ENCODE measurements at places on chromosomes 4 and X. TPM values are rescaled to one million over a fixed set of nuclear protein-coding genes. Genes with fewer than 3 reads are reported as not detected.

BEND4 gene
- total RNA-seq = 5.0 TPM

STATH gene
- total RNA-seq = not detected

RAP2C gene
- total RNA-seq = 25.2 TPM

MND1 gene
- total RNA-seq = 6.6 TPM

GAGE12J gene
- total RNA-seq = not detected

F8A1 gene
- 0.69 TPM for total RNA-seq

GAGE12E gene
- not detected for total RNA-seq

RHOXF1 gene
- total RNA-seq = 0.50 TPM

DNA sequence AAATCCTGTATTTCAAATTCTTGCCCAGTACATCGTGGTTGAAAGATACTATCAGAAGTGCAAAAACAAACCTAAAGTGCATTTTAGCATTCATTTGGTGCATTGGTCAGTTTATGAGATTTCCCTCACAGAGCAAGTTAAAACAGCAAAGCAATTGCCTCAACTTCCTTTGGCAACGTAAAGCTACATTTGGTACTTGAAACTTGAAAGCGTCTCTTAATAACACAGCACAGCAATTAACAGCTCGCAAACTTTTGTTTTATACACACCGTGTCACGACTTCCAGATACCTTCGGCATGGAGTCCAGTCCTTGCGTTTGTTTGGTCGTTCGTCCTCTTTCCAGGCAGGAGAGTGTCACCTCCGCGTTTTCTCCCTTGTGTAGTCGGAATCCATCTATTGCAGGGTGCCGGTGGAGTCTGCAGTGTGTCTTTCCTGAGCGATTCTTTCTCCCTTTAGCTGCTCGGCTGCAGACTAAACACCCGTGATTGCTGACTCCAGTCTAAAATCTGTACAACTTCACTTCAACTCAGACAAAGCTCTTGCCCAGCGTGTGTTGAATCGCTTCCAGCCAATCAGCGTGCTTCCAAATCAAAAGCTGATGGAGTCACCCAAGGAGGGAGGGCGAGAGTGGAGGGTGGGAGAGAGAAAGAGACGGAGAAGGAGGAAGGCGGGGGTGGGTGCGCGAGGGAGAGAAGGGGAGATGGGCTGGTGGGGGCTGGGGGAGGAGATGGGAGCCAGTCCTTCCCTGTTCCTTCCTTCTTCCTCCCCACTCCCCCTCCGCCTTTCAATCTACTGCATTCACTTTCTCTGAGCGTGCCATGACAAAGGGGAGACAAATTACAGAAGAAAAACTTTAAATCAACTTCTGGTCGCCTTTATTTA is at the start of gene PCDH18:
Gene PCDH18 (minus strand): TSS at position 509 of the 883 bp plus-strand sequence. CDS start 406 bp downstream, at position 103.
- peak within 1 kb of the TSS; percentile 93 for H3K27ac ChIP-seq
- no peaks in the 10 kb centered on the region for H3K36me3 ChIP-seq
- peak within 1 kb of the TSS; percentile 89 for H3K4me3 ChIP-seq
- DNase-seq = peak; percentile 92
- H3K4me1 ChIP-seq = no peaks in the 10 kb centered on the region

DNA sequence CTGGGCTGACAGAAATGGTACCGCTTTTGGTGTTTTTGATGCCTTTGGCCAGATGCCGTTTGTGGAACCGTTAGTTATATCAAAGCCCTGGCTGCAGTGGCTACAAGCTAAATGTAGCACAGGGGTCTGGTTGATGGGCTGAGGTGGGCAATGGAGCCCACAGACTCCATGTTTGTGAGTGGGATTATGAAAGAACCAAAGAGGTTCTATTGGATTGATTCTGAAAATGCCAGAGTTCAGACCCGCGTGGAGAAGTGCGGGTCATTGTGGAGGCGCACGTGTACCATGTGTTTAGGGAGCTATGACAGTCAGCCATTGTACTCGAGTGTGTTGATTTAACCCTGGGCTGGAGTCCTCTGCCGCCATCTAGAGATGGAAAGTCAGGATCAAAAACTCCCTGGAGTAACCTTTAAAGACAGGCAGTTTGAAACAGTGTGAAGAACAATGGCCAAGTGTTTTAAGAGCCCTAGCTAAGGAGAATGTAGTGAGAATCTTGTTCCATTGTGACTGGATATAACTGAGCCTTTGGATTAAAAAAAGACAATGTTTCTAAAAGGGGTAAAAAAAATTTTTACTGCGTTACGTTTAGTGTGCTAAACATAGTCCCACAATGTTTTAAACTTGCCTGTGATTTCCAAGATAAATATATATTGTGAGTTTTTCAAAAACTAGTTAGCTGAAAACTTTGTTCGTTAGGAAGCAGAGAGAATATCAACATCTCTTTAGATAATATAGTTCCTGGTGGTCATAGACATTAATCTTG is 12.7 kb downstream of the ART3 start:
- H3K4me1 ChIP-seq = peaks cover 6% of the 10 kb centered on the region
- DNase-seq = peak; percentile 30
- no peak overlapping the region for H3K27ac ChIP-seq
- no peaks in the 10 kb centered on the region for H3K36me3 ChIP-seq
- H3K27me3 ChIP-seq = no peaks in the 10 kb centered on the region

DNA sequence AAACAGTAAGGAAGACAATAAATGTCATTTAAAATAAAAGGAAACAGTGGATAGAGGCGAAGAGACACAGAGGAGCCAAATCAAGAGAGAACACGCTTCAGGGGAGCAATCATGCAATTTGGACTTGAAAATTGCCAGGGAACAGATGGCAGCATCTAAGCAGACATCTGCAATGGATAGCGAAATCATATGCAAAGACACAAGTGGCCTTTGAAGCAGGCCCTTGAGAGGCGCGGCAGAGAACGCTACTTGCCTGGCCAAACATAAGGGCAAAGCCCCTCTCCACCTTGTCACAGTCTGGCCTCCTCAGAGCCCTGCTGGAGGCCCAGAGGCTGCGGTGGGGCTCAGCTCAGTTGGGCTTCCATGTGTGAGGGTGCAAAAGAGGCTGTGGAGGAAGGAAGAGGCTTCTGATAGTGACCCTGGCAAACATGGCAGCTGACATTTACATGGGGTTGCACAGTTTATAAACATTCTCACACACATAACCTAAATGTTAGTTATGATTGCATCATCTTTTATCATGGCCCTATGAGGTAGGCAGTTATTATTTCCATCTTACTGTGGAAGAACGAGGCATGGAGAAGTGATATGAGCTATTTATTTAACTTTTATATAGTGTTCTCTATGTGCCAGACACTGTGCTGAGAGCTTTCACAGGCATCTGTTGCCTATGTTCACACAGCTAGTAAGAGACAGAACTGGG is 18.3 kb downstream of the ADGRG4 start:
- H3K27ac ChIP-seq = no peak overlapping the region
- H3K36me3 ChIP-seq = no peaks in the 10 kb centered on the region
- no peaks in the 10 kb centered on the region for H3K27me3 ChIP-seq
- no peaks in the 10 kb centered on the region for H3K4me1 ChIP-seq
- no peak for DNase-seq

DNA sequence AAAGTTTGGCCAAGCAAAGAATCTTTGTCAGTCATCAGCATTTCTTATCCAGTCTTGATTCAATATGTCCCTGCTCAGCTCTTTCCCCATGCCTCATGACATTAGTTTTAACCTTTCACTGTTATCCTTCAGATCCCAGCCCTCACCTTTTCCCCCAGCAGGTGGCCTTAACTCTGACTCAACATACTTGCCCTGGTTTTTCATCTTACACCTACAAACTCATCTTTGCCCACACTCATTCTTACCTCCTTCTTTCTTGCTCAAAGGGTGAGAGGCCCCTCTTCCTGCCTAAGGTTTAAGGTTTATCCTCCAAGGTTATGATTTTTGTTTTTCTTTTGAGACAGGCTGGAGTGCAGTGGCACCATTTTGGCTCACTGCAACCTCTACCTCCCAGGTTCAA is 10.6 kb upstream of the ANXA5 start:
- no peak for DNase-seq
- no peaks in the 10 kb centered on the region for H3K36me3 ChIP-seq
- no peak overlapping the region for H3K4me3 ChIP-seq
- H3K27ac ChIP-seq = no peak overlapping the region
- H3K27me3 ChIP-seq = no peaks in the 10 kb centered on the region

DNA sequence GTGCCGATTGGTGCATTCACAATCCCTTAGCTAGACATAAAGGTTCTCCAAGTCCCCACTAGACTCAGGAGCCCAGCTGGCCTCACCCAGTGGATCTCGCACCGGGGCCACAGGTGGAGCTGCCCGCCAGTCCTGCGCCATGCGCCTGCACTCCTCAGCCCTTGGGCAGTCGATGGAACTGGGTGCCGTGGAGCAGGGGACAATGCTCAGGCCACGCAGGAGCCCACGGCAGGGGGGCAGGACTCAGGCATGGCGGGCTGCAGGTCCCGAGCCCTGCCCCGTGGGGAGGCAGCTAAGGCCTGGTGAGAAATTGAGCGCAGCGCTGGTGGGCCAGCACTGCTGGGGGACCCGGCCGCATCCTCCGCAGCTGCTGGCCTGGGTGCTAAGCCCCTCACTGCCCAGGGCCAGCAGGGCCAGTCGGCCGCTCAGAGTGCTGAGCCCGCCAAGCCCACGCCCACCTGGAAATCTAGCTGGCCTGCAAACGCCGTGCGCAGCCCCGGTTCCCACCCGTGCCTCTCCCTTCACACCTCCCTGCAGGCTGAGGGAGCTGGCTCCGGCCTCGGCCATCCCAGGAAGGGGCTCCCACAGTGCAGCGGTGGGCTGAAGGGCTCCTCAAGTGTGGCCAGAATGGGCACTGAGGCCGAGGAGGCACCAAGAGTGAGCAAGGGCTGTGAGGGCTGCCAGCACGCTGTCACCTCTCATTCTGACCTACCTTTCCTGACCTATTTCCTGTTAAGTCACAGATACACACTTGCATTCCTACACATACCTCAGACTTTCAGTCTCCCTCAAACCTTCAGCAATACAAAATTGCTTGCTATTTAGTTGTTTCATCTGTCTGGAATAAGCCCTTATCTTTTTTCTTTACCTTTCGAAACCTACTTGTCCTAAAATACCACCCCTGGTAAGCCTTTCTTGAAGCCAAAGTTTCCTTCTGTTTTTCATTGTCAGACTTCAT is 20.7 kb downstream of the UBE2K start:
- no peaks in the 10 kb centered on the region for H3K27me3 ChIP-seq
- no peak for DNase-seq
- no peak overlapping the region for H3K27ac ChIP-seq
- H3K4me3 ChIP-seq = no peak overlapping the region
- H3K36me3 ChIP-seq = peaks cover 14% of the 10 kb centered on the region

GRCh38 chrX:110051559-110051958 is 48.6 kb downstream of the TMEM164 start:
- no peak overlapping the region for H3K4me3 ChIP-seq
- no peaks in the 10 kb centered on the region for H3K36me3 ChIP-seq
- no peak overlapping the region for H3K27ac ChIP-seq
- H3K27me3 ChIP-seq = no peaks in the 10 kb centered on the region
- H3K4me1 ChIP-seq = no peaks in the 10 kb centered on the region

- no peak overlapping the region for H3K27ac ChIP-seq
- H3K4me1 ChIP-seq = no peaks in the 10 kb centered on the region
- H3K36me3 ChIP-seq = no peaks in the 10 kb centered on the region
- H3K27me3 ChIP-seq = no peaks in the 10 kb centered on the region
These were observed 72.2 kb downstream of the RASGEF1B start for GRCh38 chr4:81399306-81400086.

All from spinal cord (tissue), 10 donors.